ENCODE measurements at places on chromosomes 4 and X. TPM values are rescaled to one million over a fixed set of nuclear protein-coding genes. Genes with fewer than 3 reads are reported as not detected.

The CTAG1A gene
- not detected for total RNA-seq

The MID1 gene
- total RNA-seq: 5.6 TPM

The TASL gene
- not detected for total RNA-seq

The PDGFC gene
- 32.6 TPM for total RNA-seq

The CXorf65 gene
- not detected for total RNA-seq

The PRPS2 gene
- 38.9 TPM for total RNA-seq

The ODAM gene
- not detected for total RNA-seq

The ARMCX4 gene
- 12.0 TPM for total RNA-seq

The OPHN1 gene
- 3.3 TPM for total RNA-seq

The FAM9C gene
- total RNA-seq: not detected
